ENCODE measurements at places on chromosomes 5 and 9.
A peak's percentile ranks its signal among the peaks of the same experiment; 100 is the strongest.

GRCh38 chr9:122097679-122098315, 4.7 kb upstream of the TTLL11 start:
- no peak for DNase-seq

- DNase-seq = no peak
These were observed 142.4 kb upstream of the ZNF608 start for GRCh38 chr5:124888622-124889485.

- no peak for DNase-seq
These were observed 13.9 kb upstream of the FNIP1 start for GRCh38 chr5:131810510-131811249.

GRCh38 chr5:96004087-96004486, 42.4 kb upstream of the ELL2 start:
- DNase-seq = no peak

DNA sequence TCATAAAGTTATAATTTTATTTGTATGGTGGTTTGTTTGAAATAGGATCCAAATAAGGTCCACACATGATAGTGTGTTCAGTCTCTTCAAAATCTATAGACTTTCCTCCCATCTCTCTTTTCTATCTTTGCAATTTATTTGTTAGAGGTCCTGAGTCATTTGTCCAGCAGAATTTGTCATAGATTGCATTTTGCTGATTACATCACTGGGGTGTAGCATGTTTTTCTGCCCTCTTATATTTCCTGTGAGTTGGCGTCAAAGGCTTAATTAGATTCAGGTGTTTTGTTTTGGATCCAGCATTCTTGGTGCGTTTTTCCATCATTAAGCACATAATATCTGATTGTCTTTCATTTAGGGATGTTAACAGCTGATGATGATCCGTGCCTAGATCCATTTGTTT, 15.0 kb downstream of the CYFIP2 start:
- DNase-seq = no peak

GRCh38 chr9:74066605-74067004, 430.5 kb upstream of the RORB start:
- DNase-seq = no peak

DNA sequence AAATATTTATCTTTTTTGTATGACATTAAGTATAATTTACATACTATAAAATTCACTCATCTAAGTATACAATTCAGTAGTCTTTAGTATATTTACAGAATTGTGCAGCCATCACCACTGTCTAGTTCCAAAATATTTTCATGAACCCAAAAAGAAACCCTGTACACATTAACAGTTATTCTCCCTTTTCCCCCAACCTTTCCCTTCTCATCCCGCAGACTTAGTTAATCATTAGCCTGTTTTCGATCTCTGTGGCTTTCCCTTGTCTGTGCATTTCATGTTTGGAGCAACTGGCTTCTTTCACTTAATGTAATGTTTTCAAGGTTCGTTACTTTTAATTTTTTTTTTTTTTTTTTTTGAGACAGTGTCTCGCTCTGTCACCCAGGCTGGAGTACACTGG, 37.5 kb downstream of the MTREX start:
- no peak for DNase-seq

DNA sequence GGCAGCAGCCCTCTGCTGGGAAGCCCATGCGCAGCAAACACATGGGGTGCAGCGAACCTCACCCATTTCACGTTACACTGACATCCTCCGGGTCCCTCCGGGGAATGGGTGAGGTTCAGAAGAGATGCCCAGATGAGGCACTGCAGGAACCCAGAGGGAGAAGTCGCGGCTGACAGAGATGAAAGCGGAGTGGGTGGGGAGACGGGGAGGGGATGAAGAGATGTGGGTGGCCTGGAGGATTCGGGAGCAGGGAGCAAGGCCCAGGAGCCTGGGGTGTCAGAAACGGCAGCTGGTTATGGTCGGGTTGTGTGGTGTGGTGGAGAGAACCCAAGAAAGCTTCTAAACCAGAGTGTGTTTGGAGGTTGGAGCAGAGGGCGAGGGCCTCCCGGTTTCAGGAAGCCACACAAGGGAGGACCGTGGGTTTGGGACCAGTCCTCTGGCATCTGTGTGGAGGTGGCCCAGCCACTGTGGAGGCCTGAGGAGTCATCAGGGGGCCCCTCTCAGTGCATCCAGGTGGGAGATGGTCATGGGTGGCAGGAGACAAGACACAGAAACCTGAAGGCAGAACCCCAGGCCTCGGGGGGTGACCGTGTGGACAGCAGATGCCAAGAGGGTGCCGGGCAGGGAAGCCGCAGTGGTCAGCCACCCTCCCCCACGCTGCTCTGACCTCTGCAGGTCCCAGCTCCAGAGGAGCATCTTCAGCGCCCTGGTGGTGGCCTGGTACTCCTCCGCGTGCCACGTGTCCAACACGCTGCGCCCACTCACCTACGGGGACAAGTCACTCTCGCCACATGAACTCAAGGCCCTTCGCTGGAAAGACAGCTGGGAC, 8.6 kb downstream of the UCK1 start:
- no peak for DNase-seq

DNA sequence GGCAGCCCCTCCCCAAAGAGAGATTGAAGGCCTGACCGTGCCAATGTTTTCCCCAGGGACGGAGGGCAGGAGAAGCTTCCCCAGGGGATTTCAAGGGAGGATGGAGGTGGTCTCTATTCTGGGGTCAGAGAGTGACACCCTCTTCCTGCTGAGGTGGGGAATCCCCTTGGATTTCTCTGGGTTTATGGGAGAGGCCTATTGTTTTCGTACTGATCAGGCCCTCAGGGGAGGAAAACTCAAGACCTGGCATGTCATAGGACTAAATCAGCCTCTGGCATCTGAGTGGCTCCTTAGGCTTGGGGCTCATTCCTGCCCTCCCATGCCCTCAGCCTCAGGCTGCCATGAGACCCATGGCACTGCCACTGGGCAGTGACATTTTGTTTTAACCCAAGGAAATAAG, 44.6 kb downstream of the IRF1 start:
- no peak for DNase-seq

DNA sequence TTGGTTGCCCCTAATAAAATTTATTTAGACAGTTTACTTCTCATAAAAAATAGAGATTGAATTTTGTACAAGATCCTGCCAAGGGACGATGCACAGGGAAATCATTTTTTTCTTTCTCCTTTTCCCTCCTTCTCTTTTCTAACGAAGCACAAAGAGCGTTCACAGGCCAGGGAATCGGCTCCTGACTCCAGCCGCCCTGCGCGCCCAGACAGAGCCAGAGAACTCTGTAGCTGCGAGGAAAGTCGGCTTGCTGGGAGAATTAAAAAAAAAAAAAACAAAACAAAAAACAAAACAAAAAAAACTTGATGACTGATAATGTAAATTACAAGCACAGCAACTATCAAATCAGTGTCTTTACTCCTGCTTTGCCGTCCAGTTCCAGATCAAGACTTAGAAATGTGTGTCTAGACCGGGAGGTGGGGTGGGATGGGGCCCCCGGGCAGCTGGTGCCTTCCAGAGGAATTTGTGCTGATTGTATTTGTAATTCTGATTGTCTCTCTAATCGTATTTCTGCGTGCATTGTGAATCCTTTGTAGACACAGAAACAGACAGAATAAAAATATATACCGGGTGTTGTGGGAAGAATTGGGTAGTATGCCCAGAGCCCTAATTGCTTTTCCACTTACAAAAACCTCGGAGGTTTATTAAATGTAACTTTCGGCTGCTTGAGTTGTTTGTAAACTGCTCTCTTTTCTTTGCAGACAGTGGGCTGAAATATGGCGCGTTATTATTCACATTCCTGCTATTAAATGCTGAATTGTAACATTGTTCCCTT, 3.6 kb upstream of the OTP start:
- DNase-seq = no peak

- DNase-seq = no peak
These were observed 29.8 kb upstream of the MIER3 start for GRCh38 chr5:56981548-56982315.

GRCh38 chr5:39025456-39025855, 48.7 kb downstream of the RICTOR start:
- no peak for DNase-seq

- no peak for DNase-seq
These were observed 41.9 kb upstream of the UBTD2 start for GRCh38 chr5:172325452-172325851.

DNA sequence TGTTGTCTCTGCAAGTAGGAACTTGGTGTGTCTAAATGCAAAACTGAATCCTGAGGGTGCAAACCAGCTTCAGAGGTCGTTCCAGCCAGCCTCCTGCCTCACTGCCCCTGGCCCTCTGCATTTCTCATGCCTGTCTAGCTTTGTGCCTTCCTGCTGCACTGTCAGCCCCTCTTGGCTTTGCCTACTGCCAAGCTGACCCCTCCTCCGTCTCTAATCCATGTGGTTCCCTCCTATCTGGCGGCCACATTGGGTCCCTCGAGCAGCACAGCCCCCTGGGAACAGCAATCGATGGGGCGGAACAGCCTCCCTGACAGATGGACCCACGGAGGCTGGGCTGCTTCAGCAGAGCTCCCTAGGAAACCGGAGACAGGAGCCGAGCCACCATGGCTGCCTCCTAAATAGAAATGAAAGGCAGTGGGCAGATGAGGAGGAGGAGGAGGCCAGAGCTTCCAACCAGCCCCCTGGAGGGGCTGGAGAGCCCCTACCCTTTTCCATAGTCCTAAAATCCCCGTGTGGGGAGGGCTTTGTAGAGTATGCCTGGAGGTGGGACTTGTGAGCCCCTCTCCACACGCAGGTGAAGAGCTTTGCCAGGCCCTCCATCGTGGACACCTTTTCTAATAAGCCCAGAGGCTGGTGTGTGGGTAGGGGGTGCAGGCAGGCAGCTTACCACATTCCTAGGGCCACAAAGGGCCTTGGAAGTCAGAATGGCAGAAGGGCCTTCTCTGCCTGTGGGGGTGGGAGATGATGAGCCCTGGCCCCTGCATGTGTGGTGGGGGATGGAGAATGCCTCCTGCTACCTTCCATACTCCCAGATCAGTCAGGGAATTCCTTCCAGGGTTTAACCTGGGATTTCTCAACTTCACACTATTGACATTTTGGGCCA, 9.2 kb upstream of the CXXC5 start:
- no peak for DNase-seq

GRCh38 chr9:100308965-100309564, 43.7 kb downstream of the TEX10 start:
- no peak for DNase-seq

GRCh38 chr5:168710706-168711105, 131.5 kb upstream of the PANK3 start:
- no peak for DNase-seq

DNA sequence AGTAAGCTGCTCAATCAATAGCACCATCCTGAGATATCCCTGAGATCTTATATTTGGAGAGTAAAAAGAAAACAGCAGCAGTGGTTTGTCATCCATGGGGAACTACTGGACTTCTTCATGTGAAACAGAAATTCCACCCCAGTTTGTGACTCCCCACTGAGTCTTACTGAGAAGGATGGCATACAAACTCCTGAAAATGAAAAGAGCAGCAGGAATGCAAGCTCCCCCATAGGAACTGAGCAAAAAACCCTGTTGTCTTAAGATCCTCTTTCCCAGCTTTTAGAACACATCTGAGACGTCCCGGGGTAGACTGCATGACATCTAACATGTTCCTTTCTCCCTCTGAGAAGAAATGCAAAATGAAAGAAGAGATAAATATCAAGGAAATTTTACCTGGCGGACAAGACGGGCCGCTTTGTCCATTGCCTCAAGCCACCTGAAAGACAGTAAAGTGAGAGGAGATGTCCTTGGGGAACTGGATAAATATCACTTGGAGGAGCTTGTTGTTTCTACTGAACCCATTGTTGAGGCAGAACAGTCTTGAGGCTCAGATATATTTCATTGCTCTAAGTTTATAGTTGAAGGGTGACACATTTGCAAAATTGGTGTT, 117.1 kb downstream of the NUDT12 start:
- no peak for DNase-seq

- no peak for DNase-seq
These were observed at the start of gene PRRX2 for GRCh38 chr9:129665389-129665775. PRRX2 (plus strand) TSS chr9:129665647; CDS start chr9:129665868, 221 bp downstream.

- no peak for DNase-seq
These were observed 51.3 kb downstream of the SLC22A5 start for GRCh38 chr5:132420706-132421272.

- no peak for DNase-seq
These were observed 70.4 kb upstream of the TBCA start for GRCh38 chr5:77846422-77847128.

DNA sequence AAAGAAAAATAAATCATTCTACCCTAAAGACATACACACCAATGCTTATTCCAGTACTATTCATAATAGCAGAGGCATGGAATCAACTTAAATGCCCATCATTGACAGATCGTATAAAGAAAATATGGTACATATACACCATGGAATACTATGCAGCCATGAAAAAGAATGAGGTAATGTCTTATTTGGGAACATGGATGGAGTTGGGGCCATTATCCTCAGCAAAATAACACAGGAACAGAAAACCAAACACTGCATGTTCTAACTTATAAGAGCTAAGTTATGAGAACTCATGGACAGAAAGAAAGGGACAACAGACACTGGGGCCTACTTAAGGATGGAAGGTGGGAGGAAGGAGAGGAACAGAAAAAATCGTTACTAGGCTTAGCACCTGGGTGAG, 527.5 kb upstream of the ST8SIA4 start:
- no peak for DNase-seq

GRCh38 chr5:163350083-163350482, 87.3 kb upstream of the CCNG1 start:
- DNase-seq = no peak

GRCh38 chr5:107235167-107235566, 435.6 kb downstream of the EFNA5 start:
- DNase-seq = no peak

DNA sequence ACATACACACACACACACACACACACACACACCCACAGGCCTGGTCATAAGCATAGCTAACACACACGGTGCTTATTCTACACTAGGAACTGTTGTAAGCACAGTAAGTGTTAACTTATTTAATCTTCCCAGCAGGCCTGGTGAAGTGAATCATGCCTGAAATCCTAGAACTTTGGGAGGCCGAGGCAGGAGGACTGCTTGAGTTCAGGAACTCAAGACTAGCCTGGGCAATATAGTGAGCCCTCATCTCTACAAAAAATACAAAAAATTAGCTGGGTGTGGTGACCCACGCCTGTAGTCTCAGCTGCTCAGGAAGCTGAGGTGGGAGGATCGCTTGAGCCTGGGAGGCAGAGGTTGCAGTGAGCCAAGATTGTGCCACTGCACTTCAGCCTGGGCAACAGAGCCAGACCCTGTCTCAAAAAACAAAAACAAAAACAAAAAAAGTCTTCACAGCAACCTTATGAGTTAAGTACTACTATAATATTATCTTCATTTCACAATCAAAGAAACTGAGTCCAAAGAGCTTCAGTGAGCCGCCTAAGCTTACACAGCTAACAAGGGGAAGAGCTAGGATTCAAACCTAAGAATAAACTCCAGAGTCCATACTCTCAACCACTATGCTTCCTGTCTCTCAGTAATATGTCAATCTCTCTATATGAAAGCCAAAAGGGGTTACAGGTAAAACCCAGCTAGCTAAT, 2.3 kb downstream of the MEGF9 start:
- no peak for DNase-seq

- DNase-seq = peak; percentile 92
These were observed 31.3 kb downstream of the ADAMTS2 start for GRCh38 chr5:179313849-179314521.
